Brain microvascular endothelial cell (primary cell): ENCODE measurements at places on chromosomes 4 and X.

- DNase-seq, result no peak
Measured at GRCh38 chr4:48642421-48643374, 137.4 kb downstream of the FRYL start.

GRCh38 chrX:134294548-134294947 is 57.6 kb downstream of the CCDC160 start:
- no peak for DNase-seq

- no peak for DNase-seq
Measured at GRCh38 chr4:159142681-159143384, 40.0 kb downstream of the RAPGEF2 start.

DNA sequence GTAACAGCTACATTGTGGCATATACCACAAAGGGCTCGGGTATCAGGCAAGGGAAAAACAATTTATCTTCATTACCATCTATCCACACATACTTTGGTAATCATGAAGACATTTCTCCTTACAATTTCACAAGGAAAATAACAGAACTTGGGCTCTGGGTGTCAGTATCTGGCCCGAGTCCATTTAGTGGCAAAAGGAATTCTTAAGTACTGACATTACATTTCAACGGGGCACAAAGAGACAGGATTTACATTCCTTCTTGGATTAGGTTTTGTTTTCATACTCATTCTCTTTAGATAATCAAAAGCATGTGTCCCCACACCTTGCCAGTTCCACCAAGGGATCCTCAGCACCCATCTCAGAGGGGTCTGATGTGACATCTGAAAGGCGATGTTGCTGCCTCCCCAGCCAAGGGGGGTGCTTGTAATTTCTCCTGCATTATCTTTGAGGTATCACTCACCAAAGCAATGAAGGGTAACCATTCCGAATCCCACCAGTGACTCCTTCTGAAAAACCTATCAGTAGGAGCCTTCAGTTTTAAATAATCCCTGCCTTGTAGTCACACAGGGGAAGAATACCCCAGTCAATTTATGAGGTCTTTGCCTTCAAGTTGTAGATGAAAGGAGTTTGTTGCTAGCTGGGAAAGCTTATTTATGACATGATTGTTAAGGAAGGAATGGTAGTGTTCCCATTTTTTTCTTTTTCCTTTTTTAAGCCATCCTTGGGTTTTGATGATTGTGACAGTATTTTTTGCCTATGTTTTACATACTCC is 118.6 kb downstream of the PALLD start:
- peak; percentile 52 for DNase-seq

DNA sequence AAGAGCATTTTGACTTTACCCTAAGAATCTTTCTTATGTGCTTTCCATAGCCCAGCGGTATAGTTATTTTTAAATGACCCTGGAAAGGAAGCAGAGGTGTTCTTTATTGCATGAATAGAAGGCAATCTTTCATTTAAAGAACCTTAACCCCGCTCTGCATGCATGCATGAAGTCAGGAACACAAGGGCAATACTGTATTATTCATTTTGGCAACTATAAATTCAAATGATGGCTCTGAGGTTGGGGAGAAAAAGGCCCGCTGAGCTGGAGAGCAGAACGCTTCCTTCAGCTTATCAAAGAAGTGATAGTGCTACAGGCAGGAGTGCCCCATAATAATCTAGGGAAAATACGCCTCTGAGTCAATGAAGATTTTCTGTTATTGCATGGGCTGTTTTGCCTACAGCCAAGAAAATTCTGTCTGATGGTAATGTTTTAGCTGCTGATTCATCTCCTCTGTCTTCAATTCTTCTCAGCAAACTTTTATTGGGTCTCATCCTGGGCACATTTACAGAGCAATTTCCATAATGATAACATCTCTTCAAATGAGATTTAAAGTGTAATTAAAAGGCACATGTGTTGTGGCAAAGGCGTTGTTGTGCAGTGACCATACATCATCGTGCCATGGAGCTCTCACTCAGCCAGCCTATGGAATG is 452.2 kb upstream of the FTHL17 start:
- DNase-seq, result no peak

DNA sequence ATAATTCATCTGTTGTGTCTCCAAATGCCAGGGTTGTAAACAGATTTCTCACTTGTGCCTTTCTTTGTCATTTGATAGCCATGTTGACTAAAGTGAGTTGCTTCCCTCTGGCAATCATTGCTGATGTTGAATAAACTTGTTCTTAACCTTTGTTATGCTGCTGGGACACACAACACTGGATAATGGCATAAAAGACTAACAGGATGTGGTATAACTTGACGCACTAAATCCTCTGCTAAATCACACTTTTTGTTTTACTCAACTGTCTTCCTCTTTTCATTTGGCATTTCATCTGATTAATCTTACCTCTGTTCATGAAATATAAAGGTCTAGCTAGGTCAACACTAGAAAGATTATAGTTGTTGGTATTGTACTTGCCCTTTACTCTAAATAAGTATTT is 17.6 kb upstream of the CXCL5 start:
- DNase-seq, result no peak

- DNase-seq, result no peak
Measured at GRCh38 chr4:187149229-187149945, 425.7 kb upstream of the FAT1 start.

- DNase-seq, result no peak
Measured at GRCh38 chrX:46554942-46555341, 9.7 kb upstream of the ZNF674 start.

- no peak for DNase-seq
Measured at GRCh38 chr4:100795581-100795980, 277.8 kb upstream of the EMCN start.

DNA sequence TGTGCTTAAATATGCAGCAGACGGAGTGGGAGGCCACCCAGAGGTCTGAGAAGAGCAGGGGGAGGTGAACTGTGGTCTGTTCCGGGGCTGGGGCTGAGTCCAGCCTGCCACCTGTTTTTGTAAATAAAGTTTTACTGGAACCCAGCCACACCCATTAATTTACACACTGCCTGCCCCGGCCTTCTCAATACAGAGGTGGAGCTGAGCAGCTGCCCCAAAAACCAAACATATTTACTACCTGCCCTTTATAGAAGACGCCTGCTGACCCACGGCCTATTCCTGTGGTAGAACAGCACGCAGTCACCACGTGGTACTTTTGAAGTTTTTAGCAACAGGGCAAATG is 45.9 kb downstream of the FGFRL1 start:
- DNase-seq, result no peak

GRCh38 chr4:56038487-56039162 is 89.9 kb downstream of the CEP135 start:
- no peak for DNase-seq

DNA sequence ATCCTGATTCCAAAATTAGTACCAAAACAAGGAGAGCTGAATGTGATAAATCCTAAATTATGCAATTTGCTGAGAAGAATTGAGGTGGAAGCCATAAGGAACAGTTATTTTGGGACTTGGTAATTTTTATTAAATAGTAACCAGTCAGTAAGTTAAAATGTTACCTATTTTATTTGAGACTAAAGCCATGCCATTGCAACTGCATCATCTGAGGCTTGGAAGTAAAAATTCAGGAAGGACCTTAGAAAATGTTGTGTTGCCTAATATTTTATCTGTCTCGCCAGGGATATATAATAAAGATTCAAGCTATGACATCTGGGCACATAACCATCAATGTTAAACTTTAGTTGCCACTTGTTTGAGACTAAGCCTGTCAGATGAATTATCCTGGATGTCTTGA is 341.3 kb upstream of the MAGEB16 start:
- no peak for DNase-seq

DNA sequence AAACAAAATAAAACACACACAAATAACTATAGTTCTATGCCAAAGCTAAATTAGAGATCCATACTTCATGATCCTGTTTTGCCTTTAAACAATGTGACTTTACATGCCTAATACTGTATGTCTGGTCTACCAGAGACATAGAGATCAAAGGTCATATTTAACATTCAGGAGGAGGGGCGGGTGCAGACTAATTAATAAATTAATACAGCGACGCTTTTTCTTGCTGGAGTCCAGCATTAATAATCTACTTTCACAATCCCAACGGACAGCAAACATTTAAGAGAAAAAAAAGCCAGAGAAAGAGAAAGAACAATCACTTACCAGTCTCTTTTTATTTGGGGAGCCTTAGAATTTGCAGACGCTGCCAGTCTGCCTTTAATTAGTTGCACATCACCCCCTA is 509 bp downstream of the CXXC4 start:
- no peak for DNase-seq

GRCh38 chr4:170465429-170465828 is 375.7 kb upstream of the AADAT start:
- no peak for DNase-seq

GRCh38 chr4:176236946-176237345 is 32.1 kb downstream of the ASB5 start:
- DNase-seq, result peak; percentile 45
